ENCODE measurements at places on chromosomes 3 and 15. TPM values are rescaled to one million over a fixed set of nuclear protein-coding genes. Genes with fewer than 3 reads are reported as not detected.

DNA sequence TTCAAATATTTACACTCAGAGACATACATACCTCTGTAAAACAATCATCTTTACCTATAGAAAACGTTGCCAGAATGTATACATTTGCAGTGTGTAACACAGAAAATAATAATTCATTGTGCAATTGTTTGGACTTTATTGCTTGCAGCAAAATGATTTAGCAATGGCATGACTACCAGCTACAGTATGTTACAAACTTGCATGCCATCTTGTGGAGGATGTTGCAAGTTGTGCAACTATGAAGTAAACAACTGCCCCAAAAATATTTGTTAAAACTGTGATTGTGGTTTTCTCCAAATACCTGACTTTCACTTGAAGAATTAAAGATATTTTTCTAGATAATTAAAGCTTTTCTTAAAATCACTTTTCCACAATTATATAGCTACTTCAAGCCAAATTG is 27.1 kb upstream of the C3orf49 start:
- H3K27me3 ChIP-seq, result no peaks in the 10 kb centered on the region
- H3K36me3 ChIP-seq, result no peaks in the 10 kb centered on the region

IL17RE gene
- 0.58 TPM for total RNA-seq

LRRN1 gene
- 0.11 TPM for total RNA-seq

KIF15 gene
- 0.85 TPM for total RNA-seq

All from left ventricle myocardium inferior (tissue), 1 donor.